ENCODE measurements at places on chromosomes 7 and 10. TPM values are rescaled to one million over a fixed set of nuclear protein-coding genes. Genes with fewer than 3 reads are reported as not detected.
A peak's percentile ranks its signal among the peaks of the same experiment; 100 is the strongest.

Gene CNPY1
- total RNA-seq: not detected

DNA sequence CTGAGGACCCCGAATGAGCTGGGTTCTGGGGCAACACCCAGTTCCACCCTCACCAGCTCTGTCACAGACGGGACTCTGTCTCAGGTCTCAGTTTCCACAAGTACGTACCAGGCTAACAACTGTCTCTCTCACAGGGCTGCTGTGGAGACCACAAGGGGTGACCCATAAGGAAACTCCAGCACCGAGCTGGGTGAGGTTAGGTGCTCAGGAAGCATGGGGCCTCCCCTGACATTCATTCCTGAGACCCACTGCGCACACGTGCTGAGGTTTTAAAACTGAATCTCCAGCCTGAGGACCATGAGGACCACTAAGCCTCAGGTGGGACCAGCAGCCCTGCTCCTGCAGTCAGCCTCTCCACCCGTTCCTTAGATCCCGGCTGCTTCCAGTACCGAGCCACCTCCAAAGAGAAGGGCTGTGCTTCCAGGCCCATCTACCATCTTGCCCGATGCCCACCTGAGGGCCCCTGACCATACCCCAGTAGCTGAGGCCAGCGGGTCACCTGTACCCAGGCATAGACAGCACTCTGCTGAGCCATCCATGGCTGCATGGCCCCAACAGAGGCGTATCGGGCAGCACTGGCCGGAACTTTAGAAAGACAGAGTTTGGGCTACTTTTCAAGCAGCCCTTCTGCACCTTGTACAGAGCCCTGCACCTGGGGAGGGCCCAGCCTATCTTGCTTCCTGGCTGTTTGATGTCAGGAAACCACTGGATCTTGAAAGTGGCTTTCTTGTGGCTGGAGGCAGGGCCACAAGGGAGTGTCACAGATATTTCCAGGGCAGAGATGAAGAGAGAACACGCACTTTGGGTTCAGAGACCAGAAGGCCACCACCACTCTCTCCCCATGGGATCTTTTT lies 18.7 kb downstream of the HSPA12A start:
- no peak overlapping the region for H3K27ac ChIP-seq
- H3K4me1 ChIP-seq: peaks cover 36% of the 10 kb centered on the region
- H3K36me3 ChIP-seq: no peaks in the 10 kb centered on the region
- no peak overlapping the region for H3K4me3 ChIP-seq
- H3K27me3 ChIP-seq: no peaks in the 10 kb centered on the region
- no peak for DNase-seq

- no peaks in the 10 kb centered on the region for H3K36me3 ChIP-seq
- no peak for DNase-seq
- H3K4me1 ChIP-seq: peaks cover 37% of the 10 kb centered on the region
- peak overlapping the region; percentile 61 for H3K4me3 ChIP-seq
- no peaks in the 10 kb centered on the region for H3K27me3 ChIP-seq
- H3K27ac ChIP-seq: peak overlapping the region; percentile 91
Measured at GRCh38 chr7:21426286-21427181, 1.3 kb upstream of the SP4 start.

Gene NME8
- not detected for total RNA-seq

DNA sequence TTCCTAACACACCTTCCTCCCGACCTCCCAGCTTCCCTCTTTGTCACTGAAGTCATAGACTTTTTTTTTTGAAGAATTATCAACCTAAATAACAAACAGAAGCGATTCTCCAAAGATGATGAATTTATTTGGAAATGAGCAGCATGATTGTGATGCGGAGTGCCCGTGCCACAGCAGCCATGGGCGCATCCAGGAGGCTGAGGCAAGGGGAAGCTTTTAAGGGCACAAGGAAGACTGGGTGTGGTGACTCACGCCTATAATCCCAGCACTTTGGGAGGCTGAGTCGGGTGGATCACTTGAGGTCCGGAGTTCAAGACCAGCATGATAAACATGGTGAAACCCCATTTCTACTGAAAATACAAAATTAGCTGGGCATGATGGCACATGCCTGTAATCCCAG lies 16.2 kb upstream of the GIMAP8 start:
- H3K27ac ChIP-seq: no peak overlapping the region
- H3K4me1 ChIP-seq: peaks cover 4% of the 10 kb centered on the region

- DNase-seq: no peak
- H3K36me3 ChIP-seq: no peaks in the 10 kb centered on the region
- peak overlapping the region; percentile 15 for H3K4me3 ChIP-seq
- H3K4me1 ChIP-seq: peaks cover 73% of the 10 kb centered on the region
- no peaks in the 10 kb centered on the region for H3K27me3 ChIP-seq
- H3K27ac ChIP-seq: no peak overlapping the region
Measured at GRCh38 chr7:94398841-94399240, 4.1 kb downstream of the COL1A2 start.

Gene SPAG6
- not detected for total RNA-seq

- H3K27ac ChIP-seq: no peak overlapping the region
- H3K36me3 ChIP-seq: no peaks in the 10 kb centered on the region
- H3K4me3 ChIP-seq: no peak overlapping the region
- H3K27me3 ChIP-seq: no peaks in the 10 kb centered on the region
Measured at GRCh38 chr10:88118729-88119128, 255.3 kb downstream of the PTEN start.

- H3K36me3 ChIP-seq: no peaks in the 10 kb centered on the region
- H3K27me3 ChIP-seq: no peaks in the 10 kb centered on the region
- no peak overlapping the region for H3K27ac ChIP-seq
- H3K4me1 ChIP-seq: no peaks in the 10 kb centered on the region
- DNase-seq: no peak
- no peak overlapping the region for H3K4me3 ChIP-seq
Measured at GRCh38 chr10:37344413-37344812, 219.0 kb downstream of the ANKRD30A start.

- H3K4me3 ChIP-seq: no peak overlapping the region
- H3K27me3 ChIP-seq: no peaks in the 10 kb centered on the region
- no peak for DNase-seq
- no peak overlapping the region for H3K27ac ChIP-seq
- H3K36me3 ChIP-seq: no peaks in the 10 kb centered on the region
- peaks cover 7% of the 10 kb centered on the region for H3K4me1 ChIP-seq
Measured at GRCh38 chr7:36311539-36311938, 78.1 kb upstream of the ANLN start.

DNA sequence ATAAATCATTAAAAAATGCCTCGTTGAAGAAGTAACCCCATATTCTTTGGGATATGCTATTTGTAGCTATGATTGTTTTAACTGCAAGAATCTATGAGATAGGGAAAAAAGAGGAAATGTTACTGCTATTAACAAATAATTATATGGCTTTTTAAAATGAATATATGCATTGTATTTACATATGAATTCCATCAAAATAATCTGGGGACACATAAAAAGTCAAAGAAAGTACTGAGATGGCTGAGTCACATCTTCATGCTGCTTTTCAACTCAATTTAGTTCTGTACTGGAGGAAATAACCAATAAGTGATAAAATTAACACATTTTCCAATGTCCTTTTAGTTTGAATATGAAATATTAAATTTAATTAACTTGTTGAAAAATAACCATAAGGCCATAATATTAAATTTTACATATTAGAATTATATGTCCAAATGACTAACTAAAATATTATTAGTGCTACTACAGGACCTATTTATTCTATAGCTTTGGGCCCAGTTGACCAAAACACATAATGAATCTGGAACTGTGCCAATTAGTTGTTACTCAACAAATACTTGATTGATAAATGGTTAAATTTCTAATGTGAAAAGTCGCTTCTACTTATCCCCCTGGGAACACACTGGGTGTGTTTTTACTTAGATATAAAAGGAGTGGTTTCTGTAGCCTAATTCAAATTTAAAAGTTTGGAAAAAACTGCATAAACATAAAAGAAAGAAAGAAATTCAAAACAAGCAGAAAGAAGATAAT lies 214.6 kb upstream of the PFKP start:
- H3K4me1 ChIP-seq: no peaks in the 10 kb centered on the region
- no peak for DNase-seq
- H3K4me3 ChIP-seq: no peak overlapping the region
- no peaks in the 10 kb centered on the region for H3K36me3 ChIP-seq
- no peaks in the 10 kb centered on the region for H3K27me3 ChIP-seq

Gene ITPRID1
- not detected for total RNA-seq

- no peaks in the 10 kb centered on the region for H3K27me3 ChIP-seq
- no peak for DNase-seq
- no peaks in the 10 kb centered on the region for H3K4me1 ChIP-seq
- no peaks in the 10 kb centered on the region for H3K36me3 ChIP-seq
- no peak overlapping the region for H3K4me3 ChIP-seq
- no peak overlapping the region for H3K27ac ChIP-seq
Measured at GRCh38 chr7:50022451-50022850, 70.6 kb downstream of the ZPBP start.

- no peaks in the 10 kb centered on the region for H3K36me3 ChIP-seq
- no peak for DNase-seq
- no peak overlapping the region for H3K4me3 ChIP-seq
- H3K4me1 ChIP-seq: no peaks in the 10 kb centered on the region
- no peak overlapping the region for H3K27ac ChIP-seq
Measured at GRCh38 chr10:88505680-88506215, 77.4 kb downstream of the RNLS start.

GRCh38 chr10:70458329-70459060 lies 17.0 kb upstream of the NODAL start:
- H3K36me3 ChIP-seq: no peaks in the 10 kb centered on the region
- H3K27ac ChIP-seq: peak overlapping the region; percentile 1
- peak; percentile 41 for DNase-seq
- no peaks in the 10 kb centered on the region for H3K27me3 ChIP-seq
- H3K4me3 ChIP-seq: peak overlapping the region; percentile 34

DNA sequence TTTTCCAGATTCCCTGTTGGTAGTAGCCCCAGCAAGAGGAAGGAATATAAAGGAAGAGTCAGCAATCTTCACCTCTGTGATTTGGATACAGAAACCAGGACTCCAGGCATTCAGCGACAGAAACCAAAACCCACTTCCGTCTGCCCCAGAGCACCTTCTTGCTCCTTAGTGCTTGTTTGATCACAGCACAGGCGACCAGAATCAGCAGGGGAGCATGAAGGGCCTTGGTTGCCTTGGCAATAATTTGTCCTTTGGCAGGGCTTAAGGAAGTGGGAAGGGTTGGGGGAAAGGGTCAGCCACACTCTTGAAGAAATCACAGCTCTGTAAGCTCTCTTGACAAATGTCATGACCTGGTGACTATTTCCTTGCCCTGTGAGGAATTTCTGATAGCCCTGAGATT lies 379.6 kb downstream of the OTUD1 start:
- no peaks in the 10 kb centered on the region for H3K27me3 ChIP-seq
- no peaks in the 10 kb centered on the region for H3K4me1 ChIP-seq
- DNase-seq: no peak
- H3K4me3 ChIP-seq: no peak overlapping the region
- H3K36me3 ChIP-seq: no peaks in the 10 kb centered on the region

Gene AS3MT
- total RNA-seq: 5.2 TPM

Gene ANXA11
- 128 TPM for total RNA-seq
